Stimulated activated CD8-positive, alpha-beta memory T cell treated with anti-CD3 and anti-CD28 coated beads, Interleukin-12 subunit alpha, Interleukin-12 subunit beta, amount 100 ng/mL, for 4 hours (primary cell): ENCODE measurements at places on chromosomes 1 and 21.

GRCh38 chr1:225942574-225942973 is 1.6 kb upstream of the LEFTY2 start:
- DNase-seq, result no peak

- DNase-seq, result no peak
Observed at GRCh38 chr1:4554271-4554865, 100.0 kb upstream of the AJAP1 start.

DNA sequence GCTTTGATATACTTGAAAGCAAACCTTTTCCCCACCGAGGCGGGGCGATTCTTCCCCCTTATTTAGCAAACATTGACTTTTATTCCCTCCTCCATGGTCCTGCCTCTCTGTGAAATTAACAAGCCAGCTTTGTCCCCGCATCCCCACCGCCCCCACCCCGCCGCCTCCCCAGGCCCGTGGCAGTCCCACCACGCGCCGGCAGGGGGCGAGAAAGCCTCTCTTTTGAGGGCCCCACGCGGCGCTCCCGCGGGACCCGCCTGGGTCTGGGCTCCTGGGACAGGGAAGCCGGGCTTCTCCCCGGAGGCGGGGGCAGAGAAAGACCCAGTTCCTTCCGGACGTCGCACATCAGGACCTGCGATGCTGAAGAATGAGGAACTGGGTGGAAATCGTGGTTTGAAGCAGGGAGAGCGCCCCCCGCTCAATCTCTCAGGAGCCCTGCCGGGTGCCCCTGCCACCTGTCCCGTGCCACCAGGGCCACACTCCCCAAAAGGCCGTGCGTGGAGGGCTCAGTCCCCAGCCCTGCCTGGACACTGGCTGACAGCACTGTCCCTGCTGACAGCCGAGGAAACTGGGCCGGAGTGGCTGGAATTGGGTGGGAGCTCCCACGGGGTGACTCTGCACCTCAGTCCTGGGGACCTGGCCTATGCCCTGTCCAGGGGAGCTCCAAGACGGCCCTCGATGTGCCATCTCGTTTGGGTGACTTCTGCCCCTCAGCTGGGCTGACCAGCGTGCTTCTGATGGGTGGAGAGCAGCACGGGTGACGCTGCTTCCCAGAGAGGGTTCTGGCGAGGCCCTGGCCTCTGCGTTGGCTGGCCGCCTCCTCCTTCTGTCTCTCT is 8.6 kb upstream of the ACTRT2 start:
- no peak for DNase-seq

DNA sequence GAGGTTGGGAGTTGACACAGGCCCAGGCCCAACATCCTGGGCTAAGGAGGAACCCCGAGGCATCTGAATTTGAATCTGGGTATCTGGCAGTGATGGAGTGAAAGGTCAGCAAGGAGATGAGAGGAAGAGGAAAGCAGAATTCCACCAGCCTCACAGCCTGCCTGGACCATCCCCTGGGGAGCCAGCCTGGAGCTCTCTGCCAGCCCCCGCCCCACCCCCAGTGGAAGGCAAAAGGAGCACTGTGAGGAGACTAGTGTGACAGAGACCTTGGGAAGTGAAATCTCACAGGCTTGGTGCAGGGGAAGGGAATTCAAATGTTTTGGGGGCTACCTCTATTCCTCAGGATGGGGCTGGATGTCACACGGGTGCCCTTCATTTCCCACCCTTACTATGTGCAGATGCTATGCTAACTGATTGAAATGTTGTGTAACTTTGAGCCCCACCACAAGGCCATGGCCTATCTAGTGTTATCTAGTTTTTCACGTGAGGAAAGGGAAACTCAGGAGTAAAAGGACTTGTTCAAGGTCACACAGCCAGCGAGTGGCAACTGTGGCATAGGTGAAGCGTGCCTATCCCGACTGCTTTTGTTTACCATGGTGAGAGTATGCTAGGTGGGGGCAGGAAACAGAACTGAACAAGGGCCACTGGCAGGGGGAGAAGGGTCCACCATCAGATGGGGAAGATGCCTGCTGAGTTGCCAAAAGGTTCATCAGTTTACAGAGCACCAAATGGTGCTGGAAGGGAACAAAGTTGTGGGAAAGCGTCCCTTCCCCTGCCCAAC is 29.8 kb downstream of the AHDC1 start:
- DNase-seq, result no peak

GRCh38 chr1:173333581-173333980 is 126.5 kb upstream of the TNFSF4 start:
- DNase-seq, result no peak

GRCh38 chr1:223479261-223479660 is 86.0 kb downstream of the CCDC185 start:
- DNase-seq, result no peak

DNA sequence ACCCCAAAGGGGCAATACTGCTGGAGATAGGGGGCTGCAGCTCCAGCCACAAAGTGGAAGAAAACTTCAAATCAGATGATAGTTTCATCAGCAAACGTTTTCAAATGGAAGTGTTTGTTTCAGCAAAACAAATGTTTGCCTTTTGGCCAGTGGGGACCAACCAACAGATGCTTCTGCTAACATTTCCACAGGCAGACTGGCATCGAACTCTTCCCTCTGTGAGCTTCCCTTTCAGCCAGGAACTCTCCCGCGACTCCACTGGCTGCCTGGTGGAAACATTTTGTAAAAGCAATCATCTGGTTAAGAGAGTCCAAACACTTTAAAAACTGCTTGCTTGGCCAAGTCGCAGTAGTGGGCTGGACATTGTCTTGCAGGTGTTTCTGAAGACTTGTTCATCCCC is 30.7 kb downstream of the CENPF start:
- no peak for DNase-seq

- DNase-seq, result no peak
Observed at GRCh38 chr21:35512346-35512745, 463.2 kb upstream of the RUNX1 start.

- DNase-seq, result no peak
Observed at GRCh38 chr1:14365301-14365988, 233.0 kb upstream of the KAZN start.

DNA sequence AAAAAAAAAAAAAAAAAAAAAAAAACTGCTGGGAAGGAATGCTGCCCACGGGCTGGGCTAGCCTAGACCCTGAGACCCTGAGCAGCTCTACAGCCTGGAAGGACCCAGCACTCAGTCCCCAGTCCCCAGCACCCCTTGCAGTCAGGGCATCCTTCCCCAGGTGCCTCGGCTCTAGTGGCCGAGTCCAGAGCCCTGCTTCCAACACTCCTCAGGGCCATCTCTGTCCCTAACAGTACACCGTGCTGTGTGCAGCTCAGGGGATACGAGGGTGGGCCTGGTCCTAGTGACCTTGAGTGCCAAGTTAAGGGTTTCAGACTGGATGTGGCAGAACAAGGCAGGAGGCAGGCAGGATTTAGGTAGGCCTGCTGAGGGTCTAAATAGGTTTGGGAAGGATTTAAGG is 50.2 kb upstream of the LRP8 start:
- DNase-seq, result no peak

DNA sequence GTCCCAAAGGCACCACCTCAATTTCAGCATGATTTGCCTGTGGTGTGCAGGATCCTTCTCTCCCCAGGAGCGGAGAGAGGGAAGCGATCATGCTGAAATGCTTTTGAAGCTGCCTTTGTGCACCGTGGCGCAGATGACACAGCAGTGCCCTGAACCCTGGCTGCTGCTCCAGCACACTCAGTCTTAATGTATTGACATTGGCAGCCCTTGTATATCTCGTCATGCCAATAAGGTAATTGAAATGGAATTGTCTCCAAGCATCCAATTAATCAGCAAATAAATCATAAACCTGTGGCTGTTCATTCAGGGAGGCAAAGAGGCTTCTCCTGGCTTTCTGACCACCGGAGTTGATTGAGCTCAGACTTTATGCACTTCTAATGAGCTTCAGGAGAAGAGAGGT is 139.8 kb downstream of the KAZN start:
- DNase-seq, result no peak

DNA sequence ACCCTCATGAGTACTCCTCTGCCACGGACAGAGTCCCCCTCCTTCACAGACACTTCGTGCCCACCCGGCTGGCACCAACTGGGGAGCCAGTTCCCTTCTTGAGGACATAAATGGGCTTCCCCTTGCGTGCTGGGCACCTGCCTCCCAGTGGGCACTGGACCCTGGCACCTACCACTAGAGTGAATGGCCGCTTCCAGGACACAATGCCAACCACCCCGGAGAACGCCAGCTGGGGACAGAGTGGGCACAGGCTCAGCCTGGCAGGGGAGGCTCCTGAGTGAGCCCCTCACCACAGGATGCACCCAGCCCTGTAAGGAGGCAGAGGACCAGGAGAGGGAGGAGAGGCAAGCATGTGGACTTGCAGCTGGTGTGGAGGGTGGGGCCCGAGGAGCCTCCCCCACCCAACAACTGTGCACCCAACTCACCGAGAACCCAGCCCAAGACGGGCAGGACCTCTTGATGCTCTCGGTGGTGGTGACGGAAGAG is 1.0 kb downstream of the ENTREP3 start:
- no peak for DNase-seq

DNA sequence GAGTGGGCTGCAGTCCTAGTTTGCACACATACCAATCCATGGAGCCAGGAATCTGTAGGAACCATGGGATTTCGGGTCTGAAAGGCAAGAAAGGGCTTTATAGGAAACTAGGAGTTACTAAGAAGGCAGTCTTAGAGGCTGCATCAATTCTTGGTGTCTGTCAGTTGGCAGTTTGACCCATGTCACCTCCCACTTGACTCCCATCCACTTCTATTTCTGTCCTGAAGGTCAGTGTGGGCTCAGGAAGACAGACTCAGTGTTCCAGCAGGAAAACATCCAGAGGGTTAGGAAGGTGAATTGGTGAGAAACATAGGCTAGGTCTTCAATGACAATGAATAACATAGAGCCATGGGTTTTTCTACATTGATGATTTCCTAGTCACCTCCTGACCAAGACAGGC is 4.0 kb downstream of the CYP4A11 start:
- DNase-seq, result no peak

GRCh38 chr1:204503913-204504519 is 9.4 kb upstream of the PIK3C2B start:
- no peak for DNase-seq

GRCh38 chr1:162381383-162381782 is at the start of gene C1orf226:
C1orf226 (plus strand) TSS chr1:162381728; CDS start chr1:162381902, 174 bp downstream.
- no peak for DNase-seq

- DNase-seq, result no peak
Observed at GRCh38 chr1:50473513-50473912, 50.3 kb upstream of the DMRTA2 start.

DNA sequence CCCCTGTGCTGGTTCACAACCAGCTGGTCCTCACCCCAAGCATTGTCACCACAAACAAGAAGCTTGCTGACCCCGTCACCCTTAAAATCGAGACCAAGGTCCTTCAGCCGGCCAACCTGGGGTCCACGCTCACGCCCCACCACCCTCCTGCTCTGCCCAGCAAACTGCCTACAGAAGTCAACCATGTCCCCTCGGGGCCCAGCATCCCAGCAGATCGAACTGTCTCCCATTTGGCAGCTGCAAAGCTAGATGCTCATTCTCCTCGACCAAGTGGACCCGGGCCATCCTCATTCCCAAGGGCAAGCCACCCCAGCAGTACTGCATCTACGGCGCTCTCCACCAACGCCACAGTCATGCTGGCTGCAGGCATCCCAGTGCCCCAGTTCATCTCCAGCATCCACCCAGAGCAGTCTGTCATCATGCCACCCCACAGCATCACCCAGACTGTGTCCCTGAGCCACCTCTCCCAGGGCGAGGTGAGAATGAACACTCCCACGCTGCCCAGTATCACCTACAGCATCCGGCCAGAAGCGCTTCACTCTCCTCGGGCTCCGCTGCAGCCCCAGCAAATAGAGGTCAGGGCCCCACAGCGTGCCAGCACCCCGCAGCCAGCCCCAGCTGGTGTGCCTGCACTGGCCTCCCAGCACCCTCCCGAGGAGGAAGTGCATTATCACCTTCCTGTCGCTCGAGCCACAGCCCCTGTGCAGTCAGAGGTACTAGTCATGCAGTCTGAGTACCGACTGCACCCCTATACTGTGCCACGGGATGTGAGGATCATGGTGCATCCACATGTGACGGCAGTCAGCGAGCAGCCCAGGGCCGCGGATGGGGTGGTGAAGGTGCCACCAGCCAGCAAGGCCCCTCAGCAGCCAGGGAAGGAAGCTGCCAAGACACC is 40.6 kb downstream of the ZBTB17 start:
- no peak for DNase-seq

GRCh38 chr1:196372896-196373536 is 235.2 kb downstream of the KCNT2 start:
- no peak for DNase-seq

- DNase-seq, result no peak
Observed at GRCh38 chr1:40539338-40539737, 7.9 kb downstream of the ZNF684 start.

DNA sequence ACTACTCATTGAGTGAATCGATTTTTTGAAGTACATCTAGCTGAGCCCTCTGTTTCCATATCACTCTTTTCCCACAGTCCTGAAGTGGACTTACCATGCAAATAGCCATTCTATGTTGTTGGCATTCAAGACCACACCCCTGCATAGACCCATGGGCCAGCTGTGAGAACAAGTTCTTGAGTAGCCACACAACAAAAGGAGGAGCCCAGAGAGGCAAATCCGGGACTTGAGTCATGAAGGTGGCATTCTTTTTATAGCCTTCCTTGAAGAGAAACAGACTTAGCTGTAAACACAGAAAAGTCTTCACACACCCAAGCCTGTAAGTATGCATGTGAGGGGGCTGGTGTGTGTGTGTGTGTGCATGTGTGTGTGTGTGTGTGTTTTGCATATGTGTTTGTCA is 13.8 kb upstream of the SPRR5 start:
- DNase-seq, result no peak

DNA sequence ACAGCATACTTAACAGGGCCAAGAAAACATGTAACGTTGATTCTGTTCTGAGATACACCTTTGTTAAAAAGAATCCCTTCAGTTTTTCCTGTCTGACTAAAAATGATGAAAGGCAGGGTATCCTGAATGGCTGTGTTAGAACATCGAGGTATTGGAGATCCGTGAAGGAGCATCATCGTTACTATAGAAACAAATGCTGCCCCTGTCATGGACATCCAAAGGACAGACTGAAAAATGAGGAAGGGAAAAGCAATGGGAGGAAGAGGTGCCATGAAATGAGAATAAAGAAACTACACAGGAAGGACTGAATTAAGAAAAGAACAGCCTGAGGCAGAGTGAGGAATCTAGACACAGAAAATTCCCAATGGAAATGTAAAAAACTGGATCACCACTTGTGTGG is 257.9 kb downstream of the PDE4B start:
- DNase-seq, result no peak

- DNase-seq, result no peak
Observed at GRCh38 chr1:27476237-27476636, 13.7 kb downstream of the WASF2 start.

DNA sequence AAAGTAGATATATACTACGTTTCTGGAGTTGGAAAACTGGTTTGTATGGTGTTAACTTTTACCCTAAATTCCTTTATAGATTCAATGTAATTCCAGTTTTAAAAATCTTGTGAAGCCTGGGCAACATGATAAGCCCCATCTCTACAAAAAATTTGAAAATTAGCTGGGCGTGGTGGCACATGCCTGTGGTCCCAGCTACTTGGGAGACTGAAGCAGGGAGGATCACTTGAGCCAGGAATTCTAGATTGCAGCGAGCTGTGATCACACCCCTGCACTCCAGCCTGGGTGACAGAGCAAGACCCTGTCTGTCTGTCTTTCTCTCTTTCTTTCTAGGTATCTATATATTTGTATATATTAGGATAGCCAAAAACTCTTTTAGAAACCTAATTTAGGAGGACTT is 141.9 kb downstream of the CLEC20A start:
- no peak for DNase-seq
